Parietal lobe (tissue), 2 donors: ENCODE measurements at places on chromosomes 2 and 18. TPM values are rescaled to one million over a fixed set of nuclear protein-coding genes. Genes with fewer than 3 reads are reported as not detected.

Gene GRP
- 18.5 TPM for total RNA-seq

Gene SULT1C2
- 0.31 TPM for total RNA-seq

Gene RNASEH1
- 26.0 TPM for total RNA-seq

Gene MROH2A
- total RNA-seq = not detected
